Glutamatergic neuron (in vitro differentiated cells): ENCODE measurements at places on chromosomes 4 and X. TPM values are rescaled to one million over a fixed set of nuclear protein-coding genes. Genes with fewer than 3 reads are reported as not detected.

ADAMTS3 gene
- total RNA-seq: 0.10 TPM

ARR3 gene
- not detected for total RNA-seq

ZNF732 gene
- total RNA-seq: 1.3 TPM

CPE gene
- 253 TPM for total RNA-seq

CFI gene
- total RNA-seq: not detected

DNA sequence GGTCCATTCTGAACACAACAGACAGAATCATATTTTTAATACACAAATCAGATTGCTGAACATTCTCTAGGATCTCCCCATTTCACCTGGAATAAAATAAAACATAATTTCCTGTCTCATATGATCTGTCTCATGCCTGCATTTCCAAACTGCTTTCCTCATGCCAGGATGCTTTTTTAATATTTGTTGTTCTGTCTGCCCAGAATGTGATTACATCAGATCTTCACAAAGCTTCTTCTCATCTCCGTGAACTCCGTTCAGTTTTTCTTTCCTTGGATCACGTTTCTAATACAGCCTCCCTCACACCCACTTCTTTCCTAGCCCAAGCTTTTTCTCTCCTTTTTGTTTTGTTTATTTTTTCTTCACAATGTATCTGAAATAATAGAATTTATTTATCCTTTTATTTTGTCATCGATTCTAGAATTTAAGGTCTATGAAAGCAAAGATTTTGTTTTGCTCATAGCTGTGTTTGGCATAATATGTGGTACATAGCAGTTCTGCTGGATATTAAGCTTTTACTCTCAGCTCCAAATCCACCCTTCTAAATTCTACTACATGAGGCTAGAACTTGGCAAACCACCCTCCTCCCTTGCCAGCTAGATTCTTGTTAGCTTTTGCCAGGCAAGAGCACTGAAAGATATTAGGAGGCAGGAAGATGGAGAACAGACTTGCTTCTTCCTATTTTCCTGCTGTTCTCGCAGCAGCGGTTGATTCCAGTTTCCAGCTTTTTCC is 165.5 kb upstream of the SLIT2 start:
- no peaks in the 10 kb centered on the region for H3K4me1 ChIP-seq
- no peaks in the 10 kb centered on the region for H3K36me3 ChIP-seq
- no peaks in the 10 kb centered on the region for H3K27me3 ChIP-seq
- DNase-seq: no peak
- no peak overlapping the region for H3K4me3 ChIP-seq

DNA sequence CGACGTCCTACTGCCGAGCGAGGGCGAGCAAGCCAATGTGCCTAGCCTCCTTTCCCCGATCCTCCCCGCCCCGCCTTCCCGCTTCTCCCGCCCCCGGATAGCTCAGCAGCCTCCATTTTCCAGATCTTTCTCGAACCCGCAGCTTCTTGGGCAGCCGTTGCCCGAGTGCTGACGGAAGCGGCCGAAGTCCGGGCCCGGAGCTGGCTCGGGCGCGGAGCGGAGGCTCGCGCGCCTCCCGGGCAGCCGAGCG is 172 bp upstream of the HSPA4L start:
- peak overlapping the region; percentile 99 for H3K4me3 ChIP-seq
- DNase-seq: peak; percentile 93
- H3K4me1 ChIP-seq: peaks cover 7% of the 10 kb centered on the region
- peaks cover 10% of the 10 kb centered on the region for H3K27me3 ChIP-seq

DNA sequence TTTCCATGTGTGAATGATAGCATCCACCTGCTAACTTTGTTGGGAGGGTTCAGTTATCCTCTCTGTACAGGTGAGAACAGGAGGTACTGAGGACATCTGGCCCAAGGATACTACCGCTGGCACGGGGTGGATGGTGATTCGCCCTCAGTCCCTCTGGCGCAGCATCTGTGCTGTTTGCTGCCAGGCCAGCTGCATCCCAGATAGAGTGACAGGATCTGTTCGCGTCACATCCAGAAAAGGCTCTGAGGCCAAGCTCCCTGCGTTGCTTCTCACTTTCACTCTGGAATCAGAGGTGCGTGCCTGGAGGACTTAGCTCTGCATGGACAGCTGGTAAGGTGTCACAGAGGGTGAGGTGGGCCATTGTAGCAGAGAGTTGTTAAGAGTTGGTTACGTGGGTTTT is 95.4 kb downstream of the TBL1X start:
- no peak overlapping the region for H3K4me3 ChIP-seq
- DNase-seq: no peak
- no peaks in the 10 kb centered on the region for H3K27me3 ChIP-seq
- H3K36me3 ChIP-seq: no peaks in the 10 kb centered on the region

DNA sequence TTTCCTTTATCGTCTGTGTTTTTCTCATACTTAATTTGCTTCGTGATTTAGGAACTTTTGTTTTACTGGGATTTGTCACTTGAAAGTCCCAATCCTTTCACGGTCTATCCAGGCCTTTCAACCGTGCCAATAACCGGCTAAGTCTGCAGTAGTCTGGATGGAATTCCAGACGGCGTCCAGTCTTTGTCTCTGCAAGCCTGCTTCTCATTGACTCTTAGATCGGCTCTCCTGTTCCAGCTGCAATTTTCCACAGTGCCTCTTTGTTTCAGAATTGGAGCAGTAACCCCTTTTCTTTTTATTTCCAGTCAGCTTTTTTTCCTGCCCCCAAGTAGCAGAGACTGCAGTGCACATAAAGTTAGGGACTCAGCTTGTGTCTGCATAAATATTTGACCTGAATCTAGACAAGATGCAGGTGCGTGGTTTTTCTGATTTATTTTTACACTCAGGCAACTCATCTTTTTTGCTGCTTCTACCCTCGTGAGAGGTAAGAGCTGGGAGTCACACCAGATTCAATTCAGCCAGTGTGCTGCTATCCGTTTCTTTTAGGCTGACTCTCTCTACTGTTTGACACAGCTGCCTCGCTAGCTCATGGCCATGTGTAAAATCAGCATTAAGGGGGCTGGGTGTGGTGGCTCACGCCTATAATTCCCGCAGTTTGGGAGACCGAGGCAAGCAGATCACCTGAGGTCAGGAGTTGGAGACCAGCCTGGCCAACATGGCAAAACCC is 37.4 kb upstream of the DHRSX start:
- no peaks in the 10 kb centered on the region for H3K36me3 ChIP-seq
- H3K27me3 ChIP-seq: peaks cover 1% of the 10 kb centered on the region
- no peaks in the 10 kb centered on the region for H3K4me1 ChIP-seq
- H3K27ac ChIP-seq: no peak overlapping the region

- H3K4me3 ChIP-seq: no peak overlapping the region
- H3K27ac ChIP-seq: no peak overlapping the region
- H3K4me1 ChIP-seq: no peaks in the 10 kb centered on the region
These were observed 62.9 kb downstream of the ANAPC4 start for GRCh38 chr4:25439918-25440477.

GRCh38 chr4:22427675-22428074 is 88.2 kb downstream of the ADGRA3 start:
- peaks cover 15% of the 10 kb centered on the region for H3K36me3 ChIP-seq
- H3K27ac ChIP-seq: peak overlapping the region; percentile 62
- no peaks in the 10 kb centered on the region for H3K27me3 ChIP-seq
- H3K4me3 ChIP-seq: no peak overlapping the region
- H3K4me1 ChIP-seq: peaks cover 16% of the 10 kb centered on the region
- DNase-seq: no peak

GRCh38 chr4:187309456-187309855 is 585.8 kb upstream of the FAT1 start:
- no peak overlapping the region for H3K4me3 ChIP-seq
- peaks cover 10% of the 10 kb centered on the region for H3K36me3 ChIP-seq
- H3K27ac ChIP-seq: no peak overlapping the region
- no peaks in the 10 kb centered on the region for H3K4me1 ChIP-seq
- peaks cover 4% of the 10 kb centered on the region for H3K27me3 ChIP-seq
- DNase-seq: no peak

DNA sequence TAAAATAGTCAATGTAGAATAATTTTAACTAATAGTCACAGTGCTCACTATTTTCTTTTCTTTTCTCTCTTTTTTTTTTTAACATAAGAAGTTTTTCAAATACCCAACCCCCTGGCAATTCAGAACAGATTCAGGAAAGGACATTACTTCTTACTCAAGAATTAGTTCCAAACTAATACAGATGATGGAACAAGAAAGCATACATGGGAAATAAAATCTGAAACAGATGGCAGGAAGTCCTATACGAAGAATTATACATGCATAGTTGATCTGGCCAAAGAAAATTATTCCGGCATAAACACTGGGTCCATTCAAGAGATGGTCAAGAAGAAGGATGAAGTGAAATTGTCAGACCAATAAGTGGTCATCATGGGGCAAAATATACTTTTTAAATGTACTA is 614.4 kb upstream of the INTU start:
- no peak overlapping the region for H3K27ac ChIP-seq
- DNase-seq: no peak
- no peak overlapping the region for H3K4me3 ChIP-seq
- no peaks in the 10 kb centered on the region for H3K27me3 ChIP-seq
- no peaks in the 10 kb centered on the region for H3K36me3 ChIP-seq

- no peak for DNase-seq
- no peak overlapping the region for H3K27ac ChIP-seq
- H3K4me3 ChIP-seq: no peak overlapping the region
- H3K36me3 ChIP-seq: no peaks in the 10 kb centered on the region
These were observed 750.5 kb upstream of the HTR2C start for GRCh38 chrX:113833096-113834055.
